Stimulated activated CD8-positive, alpha-beta memory T cell treated with anti-CD3 and anti-CD28 coated beads, Interleukin-15, amount 100 ng/mL, for 1 hour (primary cell): ENCODE measurements at places on chromosomes 2 and 18.

DNA sequence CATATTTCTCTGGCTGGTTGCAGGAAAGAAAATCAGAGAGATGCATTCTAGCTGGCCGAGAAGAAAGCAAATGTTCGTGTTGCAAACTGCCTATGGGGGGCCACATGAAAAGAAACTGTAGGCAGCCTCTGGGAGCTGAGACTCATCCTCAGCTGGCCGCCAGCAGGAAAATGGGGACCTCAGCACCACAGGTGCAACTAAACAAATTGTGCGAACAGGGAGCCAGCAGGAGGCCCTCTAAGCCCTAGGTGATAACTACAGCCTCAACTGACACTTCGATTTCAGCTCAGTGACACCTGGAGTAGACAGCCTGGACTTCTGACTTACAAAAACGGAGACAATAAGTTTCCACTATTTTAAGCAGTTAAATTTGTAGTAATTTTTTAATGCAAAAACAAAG lies 107.3 kb downstream of the DTNB start:
- DNase-seq, result no peak

DNA sequence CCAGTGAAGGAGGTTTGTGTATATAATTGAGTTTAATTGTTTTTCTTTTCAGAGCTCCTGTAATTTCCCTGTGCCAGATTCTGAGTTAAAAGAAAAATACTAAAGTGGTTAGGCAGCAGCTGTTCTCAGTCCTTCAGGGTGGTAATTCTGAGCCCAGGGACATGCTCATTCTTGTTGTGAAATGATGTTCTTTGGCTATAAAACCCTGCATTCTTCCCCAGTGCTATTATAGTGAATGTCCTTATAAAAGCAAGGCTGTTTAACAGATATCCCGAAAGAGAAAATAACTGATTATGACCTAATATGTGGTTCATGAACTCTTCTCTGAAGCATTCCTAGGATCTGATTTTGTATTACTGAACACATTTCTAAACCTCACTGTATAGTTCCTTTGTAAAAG lies 34.0 kb downstream of the ADAM23 start:
- DNase-seq, result no peak

- DNase-seq, result no peak
Observed at GRCh38 chr2:37573451-37574388, 97.7 kb downstream of the CDC42EP3 start.

GRCh38 chr2:62653582-62654422 lies 51.7 kb upstream of the EHBP1 start:
- DNase-seq, result no peak

DNA sequence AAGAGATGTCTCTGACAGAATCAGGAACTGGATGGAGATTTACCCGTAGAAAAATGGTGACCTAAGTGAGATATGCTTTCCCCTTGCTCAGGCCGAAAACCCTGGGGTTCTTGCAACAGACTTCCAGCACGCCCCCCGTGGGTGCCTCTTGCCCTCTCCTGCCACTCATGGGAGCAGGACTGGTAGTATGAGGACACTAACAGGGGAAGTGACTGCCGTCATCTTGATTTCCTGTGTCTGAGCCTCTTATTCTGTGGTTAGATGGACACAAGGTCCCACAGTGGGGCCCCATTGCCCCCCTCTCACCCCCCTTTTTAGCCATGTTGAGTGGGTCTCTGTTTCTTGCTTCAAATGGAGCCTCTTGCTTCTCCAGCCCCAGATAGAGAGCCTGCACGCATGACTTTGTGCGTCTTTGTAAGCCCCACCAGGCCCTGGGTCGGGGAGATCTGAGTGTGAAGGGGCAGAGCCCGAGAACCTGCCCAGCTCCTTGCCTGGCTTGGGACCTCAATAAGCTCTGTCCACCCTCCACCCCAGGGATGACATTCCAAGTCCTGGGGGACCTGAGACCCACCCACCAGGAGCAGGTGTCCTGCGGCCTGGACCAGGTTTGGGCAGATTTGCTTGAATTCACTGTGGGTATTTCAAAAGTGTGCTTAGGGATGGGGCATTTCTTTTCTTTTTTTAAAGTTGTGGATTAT lies 12.6 kb downstream of the GNLY start:
- no peak for DNase-seq

GRCh38 chr2:30181176-30181575 lies 34.4 kb downstream of the YPEL5 start:
- no peak for DNase-seq

GRCh38 chr18:73981796-73982195 lies 165.8 kb downstream of the FBXO15 start:
- DNase-seq, result no peak
